Inflammatory macrophage (primary cell): ENCODE measurements at places on chromosomes 5 and 9.
A peak's percentile ranks its signal among the peaks of the same experiment; 100 is the strongest.

GRCh38 chr9:106878934-106879333 lies 16.0 kb downstream of the ZNF462 start:
- DNase-seq, result no peak

DNA sequence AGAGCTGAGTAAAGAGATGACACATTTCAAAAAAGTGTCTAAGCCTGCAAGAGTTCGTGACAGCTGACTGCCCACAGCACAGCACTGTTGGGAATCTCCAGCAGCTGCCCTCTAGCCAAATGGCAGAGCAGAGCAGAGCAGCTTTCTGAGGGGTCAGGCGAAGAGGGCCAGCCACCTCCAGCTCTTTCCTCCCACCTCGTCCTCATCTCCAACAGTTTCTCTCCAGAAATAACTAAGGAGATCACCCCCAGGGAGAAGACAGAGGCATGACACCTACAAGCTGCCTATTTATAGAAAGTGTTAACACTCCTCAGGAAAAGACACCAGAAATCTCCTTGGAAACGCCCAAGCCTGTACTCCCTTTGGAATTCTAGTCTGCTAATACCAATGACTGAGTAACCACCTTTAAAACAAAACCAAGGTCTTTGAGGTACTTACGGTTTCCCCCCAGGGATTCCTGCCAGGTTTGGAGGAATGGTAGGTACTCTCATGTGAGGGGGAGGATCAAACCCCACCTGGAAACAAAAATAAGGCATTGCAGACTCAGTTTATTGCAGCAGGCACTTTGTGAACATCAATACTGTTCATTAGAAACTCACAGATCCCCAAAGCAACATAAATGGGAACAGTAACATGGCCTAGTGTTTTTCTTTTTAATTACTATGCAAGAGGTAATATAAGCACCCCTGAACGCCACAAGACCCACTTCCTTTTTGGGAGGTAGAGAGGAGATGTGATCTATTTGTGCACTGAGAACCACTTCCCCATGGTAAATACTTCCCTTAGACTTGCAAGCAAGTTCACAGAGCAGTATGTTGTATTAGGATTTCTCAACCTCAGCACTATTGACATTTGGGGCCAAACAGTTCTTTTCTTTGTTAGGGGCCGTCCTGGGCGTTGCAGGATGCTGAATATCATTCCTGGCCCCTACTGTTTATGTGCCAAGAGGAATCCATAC lies 79.3 kb downstream of the TLE1 start:
- peak; percentile 58 for DNase-seq

DNA sequence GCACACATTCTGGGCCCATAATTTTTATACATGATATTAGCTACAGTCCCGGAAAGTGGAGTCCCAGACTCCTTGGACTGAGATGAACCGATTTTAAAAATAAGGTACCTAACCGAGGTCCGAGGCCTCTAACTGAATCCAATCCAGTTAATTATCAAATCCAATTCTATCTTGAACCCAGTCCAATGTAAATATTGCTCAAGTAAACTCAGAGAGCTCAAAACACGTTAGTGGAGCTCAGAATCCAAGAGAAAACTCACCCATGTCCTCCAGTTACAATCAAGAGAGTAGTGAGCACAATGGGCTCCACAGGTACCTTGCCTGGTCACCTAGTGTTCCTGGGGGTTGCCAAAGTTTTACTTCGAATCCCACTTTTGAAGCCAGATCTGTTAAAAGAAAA lies 37.9 kb upstream of the DIRAS2 start:
- no peak for DNase-seq

- no peak for DNase-seq
Observed at GRCh38 chr5:54178207-54178606, 132.2 kb downstream of the ARL15 start.

DNA sequence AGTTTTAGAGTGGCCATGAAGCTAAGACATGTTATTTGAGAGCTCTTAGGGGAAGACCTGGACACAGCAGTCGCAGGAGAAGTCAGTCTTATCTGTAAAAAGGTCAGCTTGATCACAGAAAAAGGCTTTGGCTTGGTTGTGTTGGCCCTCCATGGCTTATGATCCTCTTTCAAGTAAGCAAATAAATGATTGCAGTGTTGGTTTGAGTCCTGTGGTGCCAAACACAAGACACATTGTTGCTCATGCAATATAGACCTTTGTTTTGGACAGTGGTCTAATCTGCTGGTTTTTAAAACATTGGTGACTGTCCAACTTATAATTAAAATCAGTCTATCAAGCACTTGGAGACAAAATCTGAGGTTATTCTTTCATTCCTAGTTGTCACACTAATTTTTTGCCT lies 54.0 kb downstream of the DOCK8 start:
- no peak for DNase-seq

GRCh38 chr5:133900534-133901270 lies 67.7 kb downstream of the C5orf15 start:
- no peak for DNase-seq

DNA sequence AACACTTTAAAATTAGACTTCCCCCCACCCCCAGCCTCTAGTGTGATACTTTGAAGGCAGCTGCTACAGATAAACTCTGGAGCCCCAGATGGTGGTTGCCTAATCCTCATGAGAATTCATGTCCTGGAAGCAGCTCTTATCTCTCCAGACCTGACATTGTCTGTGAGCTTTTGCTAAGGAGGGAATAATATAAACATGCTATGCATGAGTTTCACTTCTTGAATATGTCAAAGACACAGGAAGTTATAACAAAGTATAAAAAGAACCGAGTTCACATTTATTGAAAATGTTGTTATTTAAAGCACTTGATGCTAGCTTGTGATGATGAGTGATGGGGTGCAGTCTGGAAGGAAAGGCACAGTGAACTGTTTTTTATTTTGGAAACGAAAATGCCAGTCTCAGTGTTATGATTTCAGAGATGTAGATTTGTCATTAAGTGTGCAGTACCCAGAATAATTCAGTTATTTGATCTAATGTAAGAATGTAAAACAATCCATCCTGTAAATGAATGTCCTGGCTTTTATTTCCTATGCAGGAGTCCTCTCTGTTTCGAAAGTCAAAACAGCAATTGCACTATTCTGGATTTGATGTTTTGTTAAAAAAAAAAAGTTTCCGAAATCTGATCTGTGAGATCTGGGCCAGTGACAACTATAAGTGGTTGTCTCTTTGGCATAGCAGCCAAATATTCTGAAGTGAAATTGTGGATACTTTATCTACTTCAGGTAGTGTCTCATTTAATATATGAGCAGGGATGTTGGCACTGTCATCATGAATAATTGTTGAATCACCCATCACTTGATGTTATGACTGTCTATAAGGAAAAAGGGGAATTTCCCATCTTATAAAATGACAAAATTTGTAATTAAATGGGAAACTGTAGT lies 77.0 kb downstream of the ZCCHC7 start:
- DNase-seq, result peak; percentile 55

DNA sequence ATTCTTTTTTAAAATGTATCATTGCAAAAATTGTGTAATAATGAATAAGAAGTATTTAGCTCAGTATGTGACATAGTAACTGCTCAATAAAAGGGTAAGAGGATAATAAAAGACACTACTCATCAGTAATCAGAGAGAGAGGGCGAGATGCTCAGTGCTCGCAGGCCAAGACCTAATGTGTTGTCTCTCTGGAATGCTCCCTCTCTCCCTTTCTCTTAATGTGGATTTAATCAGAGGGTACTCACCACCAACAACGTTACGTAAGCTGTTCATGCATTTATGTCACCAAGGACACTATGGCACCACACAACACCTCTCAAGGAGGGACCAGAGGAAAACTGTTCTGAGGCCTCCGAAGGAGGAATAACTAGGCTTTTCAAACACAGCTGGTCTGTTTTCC lies 42.5 kb downstream of the WHRN start:
- DNase-seq, result no peak

DNA sequence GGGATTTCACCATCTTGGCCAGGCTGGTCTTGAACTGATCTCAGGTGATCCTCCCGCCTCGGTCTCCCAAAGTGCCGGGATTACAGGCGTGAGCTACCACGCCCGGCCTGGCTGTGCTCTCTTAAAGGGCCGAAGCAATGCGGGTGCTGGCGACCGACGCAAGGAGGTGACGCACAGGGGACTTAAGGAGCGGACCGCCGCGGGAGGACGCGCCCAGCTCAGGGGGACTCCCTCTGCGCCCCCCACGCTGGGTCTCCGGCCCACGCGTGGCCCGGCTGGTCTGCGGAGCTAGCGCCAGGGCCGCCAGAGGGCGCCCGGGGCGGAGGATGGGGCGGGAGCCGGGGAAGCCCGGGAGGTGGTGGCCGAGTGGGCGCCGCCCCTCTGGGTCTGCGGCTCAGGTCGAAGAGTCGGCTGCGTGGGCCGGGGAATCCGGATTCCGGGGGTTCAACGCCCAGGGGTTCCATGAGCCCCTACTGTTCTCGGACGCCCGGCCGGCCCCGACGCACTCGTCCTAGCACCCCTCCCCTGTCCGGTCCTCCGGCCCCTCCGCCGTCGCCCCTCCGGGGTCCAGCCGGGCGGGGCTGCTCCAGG lies 502 bp upstream of the CERCAM start:
- peak; percentile 78 for DNase-seq
